ENCODE measurements at places on chromosomes 6 and 20. TPM values are rescaled to one million over a fixed set of nuclear protein-coding genes. Genes with fewer than 3 reads are reported as not detected.

SLC17A3 gene
- total RNA-seq = not detected

UBD gene
- total RNA-seq = 13.2 TPM

COL10A1 gene
- total RNA-seq = not detected

COL12A1 gene
- total RNA-seq = 106 TPM

LHFPL5 gene
- not detected for total RNA-seq

ZCCHC3 gene
- total RNA-seq = 18.6 TPM

PLEKHG1 gene
- total RNA-seq = 8.9 TPM

GJA10 gene
- total RNA-seq = not detected

ULBP3 gene
- 14.7 TPM for total RNA-seq

B4GALT5 gene
- total RNA-seq = 39.1 TPM

ADAM33 gene
- 3.0 TPM for total RNA-seq

CCND3 gene
- 69.9 TPM for total RNA-seq

PCSK2 gene
- not detected for total RNA-seq

CCHCR1 gene
- total RNA-seq = 10.2 TPM

PKHD1 gene
- total RNA-seq = 0.17 TPM

MBOAT1 gene
- total RNA-seq = 4.8 TPM

PTCHD4 gene
- 11.4 TPM for total RNA-seq

CLPSL2 gene
- total RNA-seq = not detected

RWDD2A gene
- 4.9 TPM for total RNA-seq

PAK5 gene
- total RNA-seq = 0.19 TPM

AVP gene
- total RNA-seq = not detected

TEAD3 gene
- 75.5 TPM for total RNA-seq

GHRH gene
- not detected for total RNA-seq

C6orf58 gene
- total RNA-seq = not detected

EGFL8 gene
- 10.4 TPM for total RNA-seq

HLA-DOB gene
- total RNA-seq = 0.79 TPM

ENPP1 gene
- total RNA-seq = 7.1 TPM

OR2W1 gene
- not detected for total RNA-seq

STX16 gene
- 59.3 TPM for total RNA-seq

HLA-DRA gene
- not detected for total RNA-seq

KCNG1 gene
- 45.9 TPM for total RNA-seq

AFG1L gene
- total RNA-seq = 6.4 TPM

CSNK2B gene
- 200 TPM for total RNA-seq

ANGPT4 gene
- total RNA-seq = 0.12 TPM

NRSN1 gene
- total RNA-seq = not detected

GLP1R gene
- total RNA-seq = not detected

SPEF1 gene
- 0.45 TPM for total RNA-seq

FAM217A gene
- not detected for total RNA-seq

ETV7 gene
- total RNA-seq = 2.4 TPM

ABCF1 gene
- total RNA-seq = 60.3 TPM

FAXC gene
- total RNA-seq = 7.4 TPM

NR2E1 gene
- total RNA-seq = not detected

DEFB126 gene
- total RNA-seq = not detected

LKAAEAR1 gene
- total RNA-seq = 0.34 TPM

MAP7 gene
- total RNA-seq = 3.3 TPM

EEF1A2 gene
- total RNA-seq = 37.6 TPM

BAG2 gene
- 8.9 TPM for total RNA-seq

ALDH5A1 gene
- total RNA-seq = 3.7 TPM
